Peyer's patch (tissue), 4 donors: ENCODE measurements at places on chromosomes 12 and 14.

GRCh38 chr12:42923583-42923982, 334.0 kb upstream of the PRICKLE1 start:
- DNase-seq, result no peak
- no peaks in the 10 kb centered on the region for H3K36me3 ChIP-seq
- H3K27me3 ChIP-seq, result no peaks in the 10 kb centered on the region
- no peak overlapping the region for H3K4me3 ChIP-seq

- peaks cover 8% of the 10 kb centered on the region for H3K36me3 ChIP-seq
- H3K27me3 ChIP-seq, result no peaks in the 10 kb centered on the region
- H3K4me1 ChIP-seq, result peaks cover 6% of the 10 kb centered on the region
Measured at GRCh38 chr12:7130701-7131501, 730 bp downstream of the CLSTN3 start.

GRCh38 chr12:126069549-126070165, 1004.4 kb downstream of the AACS start:
- H3K36me3 ChIP-seq, result no peaks in the 10 kb centered on the region
- DNase-seq, result no peak
- no peaks in the 10 kb centered on the region for H3K4me1 ChIP-seq
- no peak overlapping the region for H3K4me3 ChIP-seq

- no peaks in the 10 kb centered on the region for H3K27me3 ChIP-seq
- no peaks in the 10 kb centered on the region for H3K4me1 ChIP-seq
- H3K27ac ChIP-seq, result no peak overlapping the region
- H3K36me3 ChIP-seq, result no peaks in the 10 kb centered on the region
- no peak for DNase-seq
Measured at GRCh38 chr12:76307083-76307482, 41.1 kb downstream of the BBS10 start.

DNA sequence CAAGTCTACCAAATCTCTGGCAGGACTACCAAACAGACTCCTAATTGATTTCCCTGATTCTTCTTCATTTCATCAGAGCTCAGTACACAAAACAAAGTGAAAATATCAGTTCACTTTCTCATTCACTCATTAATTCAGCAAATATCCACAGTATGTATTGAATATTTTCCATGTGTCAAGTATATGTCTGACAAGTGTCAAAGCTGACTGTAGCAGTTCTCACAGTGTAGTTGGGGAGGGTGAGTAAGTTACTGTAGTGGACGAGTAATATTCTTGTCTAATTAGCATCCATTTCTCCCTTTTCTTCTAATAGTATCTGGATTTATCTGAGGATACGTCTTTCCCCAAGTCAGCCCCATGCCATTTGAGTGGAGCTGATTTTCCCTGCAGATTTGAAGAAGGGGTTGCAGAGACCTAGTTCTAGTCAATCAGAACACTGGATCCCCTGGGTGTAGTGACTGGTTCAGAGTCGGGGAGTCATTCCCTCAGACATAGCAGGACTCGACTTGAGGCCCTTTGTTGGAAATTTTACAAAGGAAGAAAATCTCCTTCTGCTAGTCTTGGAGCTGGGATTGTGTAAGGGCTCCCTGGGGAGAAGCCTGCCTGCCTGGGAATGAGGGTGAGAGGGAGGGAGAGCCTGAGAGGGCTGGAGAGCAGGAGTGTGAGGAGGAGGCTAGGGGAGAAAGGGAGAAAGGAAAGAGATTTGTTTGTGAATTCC, 51.4 kb downstream of the GRIP1 start:
- no peaks in the 10 kb centered on the region for H3K36me3 ChIP-seq
- no peaks in the 10 kb centered on the region for H3K4me1 ChIP-seq
- no peaks in the 10 kb centered on the region for H3K27me3 ChIP-seq
- no peak overlapping the region for H3K27ac ChIP-seq
- no peak overlapping the region for H3K4me3 ChIP-seq

- H3K4me1 ChIP-seq, result no peaks in the 10 kb centered on the region
- H3K36me3 ChIP-seq, result no peaks in the 10 kb centered on the region
- no peaks in the 10 kb centered on the region for H3K27me3 ChIP-seq
- DNase-seq, result peak; percentile 33
- peak within 1 kb of the TSS; percentile 82 for H3K27ac ChIP-seq
Measured at GRCh38 chr14:32201816-32202490, at the start of gene RNU6-7. TSS of gene RNU6-7 (plus strand) at chr14:32202045.

- peaks cover 18% of the 10 kb centered on the region for H3K4me1 ChIP-seq
- no peak overlapping the region for H3K4me3 ChIP-seq
- no peak overlapping the region for H3K27ac ChIP-seq
Measured at GRCh38 chr12:112936264-112936663, 2.0 kb upstream of the OAS3 start.

GRCh38 chr12:94103986-94104385, 44.4 kb upstream of the PLXNC1 start:
- peaks cover 14% of the 10 kb centered on the region for H3K4me1 ChIP-seq
- H3K27ac ChIP-seq, result no peak overlapping the region
- no peaks in the 10 kb centered on the region for H3K36me3 ChIP-seq
- H3K4me3 ChIP-seq, result no peak overlapping the region

- no peaks in the 10 kb centered on the region for H3K36me3 ChIP-seq
- peaks cover 19% of the 10 kb centered on the region for H3K4me1 ChIP-seq
- no peak overlapping the region for H3K27ac ChIP-seq
- no peak overlapping the region for H3K4me3 ChIP-seq
- DNase-seq, result no peak
Measured at GRCh38 chr12:113204804-113205203, 16.5 kb upstream of the TPCN1 start.

DNA sequence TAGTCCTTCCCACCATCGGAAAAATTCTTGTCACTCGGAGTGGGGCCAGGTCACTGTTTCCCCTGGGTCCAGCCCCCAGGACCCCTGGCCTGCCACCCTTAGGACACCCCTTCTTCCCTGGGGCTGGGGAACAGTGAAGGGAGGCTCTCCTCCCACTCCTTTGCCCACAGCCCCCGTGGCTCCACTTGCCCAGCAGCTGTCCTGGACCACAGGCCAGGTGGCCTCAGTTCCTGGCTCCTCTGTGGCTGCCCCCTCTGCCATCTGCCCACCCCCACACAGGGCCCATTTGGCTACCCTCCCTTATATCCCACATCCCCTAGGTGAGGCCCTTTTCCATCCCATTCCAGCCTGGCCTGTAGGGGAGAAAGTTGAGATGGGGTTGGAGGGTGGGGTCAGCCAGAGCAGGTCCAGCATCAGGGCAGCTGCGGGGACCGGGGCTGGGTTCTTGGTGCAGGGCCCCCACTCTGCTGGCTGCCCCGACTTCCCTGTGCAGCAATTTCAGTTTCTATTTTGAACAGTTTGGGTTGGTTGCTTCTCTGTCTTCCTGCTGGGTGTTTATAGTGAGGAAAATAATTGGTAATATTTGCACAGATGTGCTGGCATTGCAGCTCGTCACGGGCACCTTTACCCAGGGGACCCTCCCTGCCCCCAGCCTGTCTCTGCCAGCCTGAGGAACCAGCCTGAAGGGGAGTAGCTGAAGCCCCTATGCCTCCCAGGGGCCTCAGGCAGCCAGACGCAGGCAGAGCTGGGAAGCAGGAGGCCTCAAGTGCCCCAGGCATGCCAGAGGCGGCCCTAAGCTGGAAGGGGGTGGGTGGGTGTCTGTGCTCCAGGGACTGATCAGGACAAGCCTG, 23.4 kb downstream of the SYNDIG1L start:
- H3K27ac ChIP-seq, result no peak overlapping the region
- no peak overlapping the region for H3K4me3 ChIP-seq
- no peaks in the 10 kb centered on the region for H3K36me3 ChIP-seq
- peaks cover 4% of the 10 kb centered on the region for H3K27me3 ChIP-seq

DNA sequence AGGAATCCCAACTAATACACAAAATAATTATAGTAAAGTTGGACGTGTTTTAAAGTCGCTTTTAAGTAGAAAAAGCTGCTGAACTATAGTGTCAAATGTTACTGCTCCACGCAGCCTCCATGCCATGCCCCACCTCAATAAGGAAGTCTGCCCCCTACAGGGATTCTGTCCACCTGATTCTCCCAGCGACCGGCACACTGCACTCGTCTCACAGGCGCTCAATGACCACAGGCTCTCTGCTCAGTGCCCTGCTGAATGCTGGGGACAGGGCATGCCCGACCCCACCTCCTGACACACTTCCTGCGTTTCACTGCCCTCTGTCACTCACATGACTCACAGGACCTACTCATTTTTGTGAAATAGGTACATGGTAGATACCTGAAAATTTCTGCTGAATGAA, 48.9 kb downstream of the BDKRB1 start:
- H3K36me3 ChIP-seq, result peaks cover 75% of the 10 kb centered on the region
- no peak for DNase-seq
- no peak overlapping the region for H3K27ac ChIP-seq

DNA sequence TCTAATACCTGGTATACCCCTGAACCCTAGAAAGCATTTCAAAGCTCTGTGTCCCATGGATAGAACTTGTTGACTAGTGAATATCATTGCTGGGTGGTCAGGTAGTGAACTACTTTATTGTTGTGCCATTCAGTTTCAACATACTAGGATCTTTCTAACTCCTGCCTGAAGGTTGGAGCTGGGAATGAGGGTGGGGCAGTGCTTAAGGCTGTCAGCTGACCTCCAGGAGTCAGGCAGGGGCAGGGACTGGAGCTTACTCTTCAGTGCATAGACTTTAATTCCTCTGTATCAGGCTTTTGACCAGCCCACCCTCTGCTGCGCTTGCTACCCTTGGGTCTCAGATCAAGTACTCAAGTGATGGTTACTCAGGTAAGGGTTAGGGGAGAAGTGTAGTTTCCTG, 102.6 kb upstream of the RFX4 start:
- H3K27me3 ChIP-seq, result no peaks in the 10 kb centered on the region
- H3K4me1 ChIP-seq, result no peaks in the 10 kb centered on the region
- no peak for DNase-seq
- H3K4me3 ChIP-seq, result no peak overlapping the region
- H3K36me3 ChIP-seq, result no peaks in the 10 kb centered on the region

DNA sequence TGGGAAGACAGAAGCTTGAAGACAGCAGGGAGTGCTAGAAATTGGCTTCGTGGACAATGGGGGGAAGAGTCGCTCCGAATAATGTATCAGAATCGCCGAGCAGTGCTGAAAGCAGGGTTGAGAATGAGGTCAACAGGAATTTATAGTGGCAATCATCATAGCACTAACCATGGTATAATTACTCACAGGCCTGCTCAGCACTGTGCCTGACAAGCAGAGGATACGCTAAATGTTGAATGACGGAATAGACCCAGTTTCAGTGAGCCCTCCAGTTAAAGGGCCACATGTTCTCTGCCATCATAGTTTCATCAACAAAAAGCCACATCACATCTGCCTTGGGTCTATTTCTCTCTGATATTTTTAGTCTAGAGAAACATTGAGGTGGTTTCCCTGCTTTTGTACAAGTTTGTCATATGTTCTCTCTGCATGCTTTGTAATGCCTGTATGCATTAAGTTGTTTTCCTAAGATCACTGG, 130.3 kb upstream of the EGLN3 start:
- H3K27ac ChIP-seq, result no peak overlapping the region
- no peaks in the 10 kb centered on the region for H3K4me1 ChIP-seq
- no peaks in the 10 kb centered on the region for H3K27me3 ChIP-seq
- H3K36me3 ChIP-seq, result no peaks in the 10 kb centered on the region

DNA sequence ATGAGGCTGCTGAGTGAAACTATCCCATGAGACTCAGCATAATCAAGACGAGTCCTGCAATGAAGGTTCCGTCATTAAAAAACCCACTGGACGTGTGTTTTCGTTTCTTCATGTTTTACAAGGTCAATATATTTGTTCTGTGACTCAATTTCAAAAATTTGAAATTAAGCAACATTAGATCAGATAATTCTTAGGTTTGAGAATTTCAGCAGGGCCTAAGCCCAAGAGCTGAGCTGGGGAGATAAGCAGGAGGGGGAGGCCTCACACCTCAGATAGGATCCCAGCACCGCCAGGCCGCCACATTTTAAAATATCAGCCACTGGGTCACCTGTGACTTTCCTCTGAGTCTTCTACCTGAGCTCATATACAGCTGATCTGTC, 13.3 kb downstream of the STX2 start:
- no peaks in the 10 kb centered on the region for H3K4me1 ChIP-seq
- H3K36me3 ChIP-seq, result no peaks in the 10 kb centered on the region
- no peak overlapping the region for H3K27ac ChIP-seq

- H3K27me3 ChIP-seq, result no peaks in the 10 kb centered on the region
- H3K4me3 ChIP-seq, result no peak overlapping the region
- no peak for DNase-seq
Measured at GRCh38 chr12:132214891-132215290, 70.6 kb downstream of the NOC4L start.

GRCh38 chr14:99522457-99522891, 41.3 kb downstream of the CCNK start:
- no peaks in the 10 kb centered on the region for H3K27me3 ChIP-seq
- H3K4me1 ChIP-seq, result peaks cover 43% of the 10 kb centered on the region
- no peak for DNase-seq
- H3K4me3 ChIP-seq, result no peak overlapping the region
- H3K36me3 ChIP-seq, result no peaks in the 10 kb centered on the region

- H3K27ac ChIP-seq, result no peak overlapping the region
- DNase-seq, result no peak
- no peaks in the 10 kb centered on the region for H3K27me3 ChIP-seq
- no peaks in the 10 kb centered on the region for H3K4me1 ChIP-seq
Measured at GRCh38 chr14:39576736-39577135, 144.5 kb upstream of the FBXO33 start.

DNA sequence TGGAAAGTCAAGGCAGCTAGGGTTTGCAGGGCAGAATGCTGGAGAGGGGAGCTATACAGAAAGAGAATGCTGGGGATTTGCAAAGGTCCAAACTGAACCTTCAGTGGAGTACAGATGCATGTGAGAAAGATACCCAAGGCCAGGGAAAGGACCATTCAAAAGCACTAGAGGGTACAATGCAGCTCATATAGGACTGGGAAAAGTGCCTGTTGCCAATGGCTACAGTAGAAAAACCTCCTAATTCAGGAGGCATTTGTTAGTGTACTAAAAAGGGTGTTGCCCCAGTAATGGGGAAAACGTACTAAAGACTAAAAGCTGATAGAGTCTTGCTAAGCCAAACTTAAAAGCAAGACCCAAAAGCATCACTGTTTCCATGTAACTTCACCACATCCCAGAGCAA, 30.1 kb downstream of the E2F7 start:
- no peaks in the 10 kb centered on the region for H3K27me3 ChIP-seq
- no peak overlapping the region for H3K27ac ChIP-seq
- H3K36me3 ChIP-seq, result no peaks in the 10 kb centered on the region
- DNase-seq, result no peak

DNA sequence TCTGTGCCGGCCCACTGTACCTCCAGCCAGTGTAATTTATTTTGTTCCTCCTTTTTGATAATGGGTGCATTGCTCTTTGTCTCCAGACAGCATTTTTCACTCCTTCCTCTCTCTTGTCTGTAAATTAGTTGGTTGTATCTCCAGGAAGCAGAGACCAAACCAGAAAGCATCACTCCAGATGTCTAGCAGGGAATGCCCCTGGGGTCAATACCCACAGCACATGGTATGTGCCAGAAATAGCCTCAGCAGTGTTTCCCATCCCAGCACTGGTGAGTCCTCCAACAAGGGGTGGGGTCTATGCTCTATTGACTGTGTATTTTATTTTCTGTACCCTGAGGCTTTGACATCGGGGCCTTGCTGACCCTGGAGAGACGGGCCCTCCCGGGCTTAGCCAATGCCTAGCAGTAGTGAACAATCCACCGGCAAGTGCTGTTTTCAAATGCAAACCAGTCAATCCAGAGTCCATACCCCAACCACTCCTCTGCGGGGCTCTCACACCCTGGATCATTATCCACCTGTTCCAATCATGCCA, 50.2 kb upstream of the FZD10 start:
- no peak overlapping the region for H3K27ac ChIP-seq
- H3K4me1 ChIP-seq, result no peaks in the 10 kb centered on the region
- DNase-seq, result no peak
- no peak overlapping the region for H3K4me3 ChIP-seq
